ENCODE measurements at places on chromosomes 1 and 21. TPM values are rescaled to one million over a fixed set of nuclear protein-coding genes. Genes with fewer than 3 reads are reported as not detected.

DNA sequence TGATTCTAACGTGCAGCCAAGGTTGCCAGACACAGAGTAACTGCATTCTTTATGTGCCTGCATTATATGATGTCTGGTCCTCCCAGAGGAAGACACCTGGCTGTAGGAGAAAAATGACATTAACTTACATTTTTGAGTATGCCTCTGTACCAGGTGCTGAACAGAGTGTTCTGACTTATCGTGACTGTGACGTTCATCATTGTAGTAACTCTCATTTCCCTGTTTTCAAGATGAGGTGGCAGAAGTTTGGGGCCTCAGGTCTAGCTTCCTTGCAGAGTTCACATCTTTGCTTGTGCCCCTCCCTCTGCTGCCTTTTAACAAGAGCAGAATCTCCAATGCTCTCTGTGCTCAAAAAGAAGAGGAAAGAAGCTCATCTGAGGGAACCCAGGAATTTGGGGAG is 488.0 kb downstream of the AJAP1 start:
- DNase-seq = no peak

DNA sequence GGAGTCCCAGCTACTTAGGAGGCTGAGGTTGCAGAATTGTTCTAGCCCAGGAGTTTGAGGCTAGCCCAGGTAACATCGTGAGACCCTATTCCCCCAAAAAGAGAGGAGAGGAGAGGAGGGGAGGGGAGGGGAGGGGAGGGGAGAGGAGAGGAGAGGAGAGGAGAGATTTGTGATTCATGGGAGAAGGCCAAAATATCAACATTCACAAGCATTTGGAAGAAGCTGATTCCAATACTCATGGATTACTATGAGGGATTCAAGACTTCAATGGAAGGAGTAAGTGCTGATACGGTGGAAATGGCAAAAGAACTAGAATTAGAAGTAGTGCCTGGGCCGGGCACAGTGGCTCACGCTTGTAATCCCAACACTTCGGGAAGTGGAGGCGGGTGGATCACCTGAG is 187.8 kb downstream of the EIF4G3 start:
- no peak for DNase-seq

DNA sequence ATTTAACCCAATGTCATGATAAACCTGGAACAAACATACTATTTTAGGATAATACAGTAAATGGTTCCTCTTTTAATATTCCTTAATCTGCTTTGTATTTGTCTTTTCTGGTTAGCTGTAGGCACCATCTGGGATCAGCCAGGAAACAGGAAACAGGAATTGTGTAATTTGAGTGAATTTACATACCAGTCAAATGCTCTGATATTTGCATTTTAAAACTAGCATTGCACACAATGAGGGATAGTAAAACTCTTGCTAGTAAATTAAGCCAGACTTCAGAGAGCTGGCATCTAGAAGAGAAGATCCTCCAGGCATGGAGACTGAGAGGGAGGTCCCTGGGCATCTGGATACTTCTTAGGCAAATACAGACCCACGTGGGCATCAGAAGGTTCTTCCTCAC is 103.5 kb downstream of the HMCN1 start:
- DNase-seq = no peak

- DNase-seq = no peak
Measured at GRCh38 chr1:11639372-11639771, 14.9 kb downstream of the FBXO2 start.

DNA sequence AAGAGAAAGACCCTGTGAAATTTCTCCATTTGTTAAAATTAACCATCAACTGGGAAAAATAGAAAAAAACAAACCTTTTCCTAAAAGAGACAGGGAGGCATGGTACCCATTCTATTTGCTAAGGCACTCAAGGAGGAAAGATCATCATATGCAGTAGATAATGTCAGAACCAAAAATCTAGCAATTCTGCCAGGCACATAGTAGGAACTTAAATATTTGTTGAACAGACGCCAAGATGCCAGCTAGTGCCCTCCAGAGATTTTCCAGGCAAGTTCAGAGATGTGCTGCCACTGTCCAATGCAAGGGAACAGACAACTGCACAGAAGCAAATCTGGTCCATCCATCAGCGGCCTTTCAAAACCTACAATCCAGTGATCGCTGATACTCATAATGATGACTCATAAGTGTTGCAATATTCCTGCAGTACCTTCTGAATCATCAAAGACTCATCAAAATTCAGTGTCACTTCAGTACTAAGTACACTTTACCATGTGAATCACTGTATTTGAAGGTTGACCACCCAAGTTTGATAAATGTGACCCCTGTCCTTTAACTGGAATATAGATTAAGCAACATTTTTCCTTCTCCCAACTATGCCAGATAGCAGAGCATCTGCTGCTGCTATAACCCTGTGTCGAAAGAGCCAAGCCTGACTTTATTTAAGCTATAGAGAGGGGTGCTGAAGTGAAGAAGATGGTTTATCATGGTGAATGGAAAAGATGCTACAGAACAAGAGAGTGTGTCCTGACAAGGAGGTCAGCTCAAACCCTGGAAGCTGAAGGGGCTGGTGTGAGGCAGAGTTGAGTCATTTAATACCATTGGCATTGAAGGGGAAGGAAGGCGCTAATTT is 99.1 kb downstream of the MT1HL1 start:
- no peak for DNase-seq

- no peak for DNase-seq
Measured at GRCh38 chr1:58346036-58346355, 200.5 kb downstream of the OMA1 start.

Gene CYP4A22
- total RNA-seq = not detected

Gene RAB25
- 18.3 TPM for total RNA-seq

Gene LAX1
- not detected for total RNA-seq

Gene BMP8A
- 0.81 TPM for total RNA-seq

Gene ESPN
- 8.7 TPM for total RNA-seq

Gene MLLT11
- total RNA-seq = 37.2 TPM

All from H7 (cell line).